ENCODE measurements at places on chromosomes 7 and 10.

- no peak for DNase-seq
- no peaks in the 10 kb centered on the region for H3K4me1 ChIP-seq
- no peak overlapping the region for H3K4me3 ChIP-seq
These were observed 522.7 kb upstream of the FZD8 start for GRCh38 chr10:36164556-36165504.

- H3K4me1 ChIP-seq = no peaks in the 10 kb centered on the region
- H3K27me3 ChIP-seq = no peaks in the 10 kb centered on the region
- H3K27ac ChIP-seq = no peak overlapping the region
- no peaks in the 10 kb centered on the region for H3K36me3 ChIP-seq
These were observed 1.7 kb downstream of the FOXP2 start for GRCh38 chr7:114416129-114416990.

DNA sequence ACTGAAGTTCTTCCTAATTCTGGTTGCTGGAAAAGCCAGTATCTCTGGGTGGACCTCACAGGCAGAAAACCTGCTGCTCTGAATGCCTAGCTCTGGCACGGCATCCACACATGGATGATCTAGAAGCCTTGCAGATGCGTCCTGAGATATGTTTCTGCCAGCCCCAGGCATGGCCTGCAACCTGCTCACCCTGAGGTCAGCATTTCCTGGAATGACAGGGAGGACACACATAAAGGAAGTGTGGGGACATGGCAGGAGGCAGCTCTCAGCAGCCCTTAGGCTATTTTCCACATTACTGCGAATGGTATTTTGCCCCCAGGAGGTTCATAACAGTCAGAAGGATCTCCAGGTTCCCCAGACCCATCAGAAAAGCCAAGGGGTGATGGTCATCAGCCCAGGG lies 23.2 kb downstream of the PLXNA4 start:
- H3K27me3 ChIP-seq = no peaks in the 10 kb centered on the region
- H3K27ac ChIP-seq = no peak overlapping the region
- no peaks in the 10 kb centered on the region for H3K4me1 ChIP-seq
- H3K4me3 ChIP-seq = no peak overlapping the region
- H3K36me3 ChIP-seq = no peaks in the 10 kb centered on the region
- no peak for DNase-seq

DNA sequence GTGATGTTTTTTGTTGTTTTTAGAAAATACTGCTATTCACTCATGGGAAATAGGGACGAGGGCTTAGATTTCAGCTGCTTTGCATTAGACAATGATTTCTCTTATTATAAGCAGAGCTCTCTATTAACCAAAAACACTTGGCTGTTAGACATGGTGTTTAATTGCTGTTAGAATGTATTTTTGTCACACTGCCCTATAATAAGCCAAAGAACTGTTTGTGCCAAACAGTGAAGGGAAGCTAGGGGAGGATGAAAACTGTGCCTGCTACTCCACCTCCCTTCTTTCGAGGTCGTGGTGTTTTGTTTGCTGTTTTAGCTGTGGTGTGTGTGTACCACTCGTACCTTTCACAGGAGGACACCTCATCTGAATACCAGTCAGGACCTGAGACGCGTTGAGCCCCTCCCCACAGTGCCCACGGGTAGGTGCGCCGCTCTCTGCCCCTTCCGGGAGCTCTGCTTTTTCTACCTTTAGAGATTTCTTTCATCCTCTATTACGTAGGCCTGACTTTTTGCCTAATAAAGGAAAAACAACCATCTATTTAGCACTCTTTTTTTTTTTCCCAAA lies 57.9 kb downstream of the CUX1 start:
- DNase-seq = no peak
- H3K27ac ChIP-seq = no peak overlapping the region
- peaks cover 15% of the 10 kb centered on the region for H3K36me3 ChIP-seq
- H3K4me3 ChIP-seq = no peak overlapping the region
- H3K4me1 ChIP-seq = peaks cover 12% of the 10 kb centered on the region
- no peaks in the 10 kb centered on the region for H3K27me3 ChIP-seq

DNA sequence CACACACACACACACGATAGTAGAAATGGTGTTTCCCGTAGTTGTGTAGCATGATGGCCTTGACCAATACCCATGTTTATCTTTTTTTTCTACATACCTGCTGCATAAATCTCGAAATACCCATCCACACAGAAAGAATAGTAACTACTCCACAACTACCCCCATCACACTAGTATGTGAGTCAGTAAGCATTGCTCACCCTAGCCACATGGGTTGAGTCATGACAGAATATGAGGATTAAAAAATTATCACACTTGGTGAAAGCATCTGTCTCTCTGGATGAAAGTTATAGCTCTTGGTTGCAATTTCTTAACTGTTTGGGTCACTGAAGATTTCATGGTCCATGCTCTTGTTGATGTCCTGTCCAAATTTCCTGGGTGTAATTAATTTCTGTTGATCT lies 103.4 kb upstream of the MDFIC start:
- DNase-seq = no peak
- no peak overlapping the region for H3K27ac ChIP-seq
- H3K4me1 ChIP-seq = no peaks in the 10 kb centered on the region

- no peak overlapping the region for H3K27ac ChIP-seq
- H3K4me3 ChIP-seq = no peak overlapping the region
- no peaks in the 10 kb centered on the region for H3K27me3 ChIP-seq
- no peaks in the 10 kb centered on the region for H3K4me1 ChIP-seq
- no peak for DNase-seq
These were observed 47.4 kb downstream of the PPP1R17 start for GRCh38 chr7:31734456-31734855.

DNA sequence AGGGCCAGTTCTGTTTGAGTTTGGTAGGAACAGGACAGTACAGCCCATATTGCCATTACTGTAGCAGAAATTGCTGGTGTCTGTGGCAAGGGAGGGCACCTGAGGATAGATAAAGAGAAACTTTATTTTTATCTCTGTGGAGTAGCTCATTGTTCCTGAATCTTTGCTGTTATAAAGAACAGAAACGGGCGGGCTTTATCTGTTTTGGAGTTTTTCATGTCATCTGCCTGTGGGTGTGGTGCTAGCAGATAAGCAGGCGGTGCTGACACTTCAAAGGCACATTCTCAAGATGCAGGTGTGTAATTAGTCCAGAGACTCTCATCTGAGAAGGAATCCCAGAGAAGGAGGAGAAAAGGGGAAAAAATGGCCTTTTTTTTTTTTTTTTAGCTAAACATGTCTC lies 11.5 kb downstream of the ZNF273 start:
- H3K36me3 ChIP-seq = peaks cover 17% of the 10 kb centered on the region
- H3K27ac ChIP-seq = no peak overlapping the region
- no peaks in the 10 kb centered on the region for H3K4me1 ChIP-seq
- no peak for DNase-seq
- H3K4me3 ChIP-seq = no peak overlapping the region
- H3K27me3 ChIP-seq = no peaks in the 10 kb centered on the region

DNA sequence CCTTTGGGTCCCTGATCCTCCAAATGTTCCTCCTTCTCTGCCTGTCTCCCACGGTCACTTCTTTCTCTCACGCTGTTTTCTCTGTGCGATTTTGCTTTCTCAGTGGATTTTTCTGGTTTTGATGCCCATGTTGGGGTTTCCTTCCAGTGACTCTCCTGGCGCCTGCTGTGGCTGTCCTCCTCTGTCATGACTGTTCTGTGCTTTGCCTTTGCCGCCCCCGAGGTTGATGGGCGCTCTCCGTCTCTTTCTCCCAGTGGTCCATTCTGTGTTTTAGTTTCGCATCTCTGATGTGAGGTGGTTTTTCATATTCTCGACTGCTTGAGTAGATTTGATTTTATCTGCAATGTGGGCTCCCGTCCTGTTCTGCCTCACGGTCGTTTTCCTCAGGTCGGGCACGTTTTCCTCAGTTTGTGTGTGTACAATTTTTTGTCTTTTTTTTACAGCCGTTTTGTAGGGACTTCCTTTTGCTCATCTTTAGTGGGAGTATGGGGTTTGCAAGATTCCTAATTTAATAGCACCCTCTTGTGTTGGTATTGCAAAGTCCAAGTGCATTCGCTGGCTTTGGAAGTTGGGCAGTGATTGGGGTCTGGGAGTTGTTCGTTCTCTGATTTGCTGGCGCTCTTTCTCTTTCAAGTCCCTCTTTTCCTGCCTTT lies 100.0 kb downstream of the INPP5A start:
- DNase-seq = peak; percentile 57
- peaks cover 4% of the 10 kb centered on the region for H3K4me1 ChIP-seq
- no peak overlapping the region for H3K4me3 ChIP-seq
- no peak overlapping the region for H3K27ac ChIP-seq
- no peaks in the 10 kb centered on the region for H3K27me3 ChIP-seq

GRCh38 chr10:49090696-49091380 lies 24.5 kb downstream of the VSTM4 start:
- no peaks in the 10 kb centered on the region for H3K36me3 ChIP-seq
- no peaks in the 10 kb centered on the region for H3K27me3 ChIP-seq
- H3K4me3 ChIP-seq = no peak overlapping the region
- no peak for DNase-seq
- H3K4me1 ChIP-seq = no peaks in the 10 kb centered on the region

DNA sequence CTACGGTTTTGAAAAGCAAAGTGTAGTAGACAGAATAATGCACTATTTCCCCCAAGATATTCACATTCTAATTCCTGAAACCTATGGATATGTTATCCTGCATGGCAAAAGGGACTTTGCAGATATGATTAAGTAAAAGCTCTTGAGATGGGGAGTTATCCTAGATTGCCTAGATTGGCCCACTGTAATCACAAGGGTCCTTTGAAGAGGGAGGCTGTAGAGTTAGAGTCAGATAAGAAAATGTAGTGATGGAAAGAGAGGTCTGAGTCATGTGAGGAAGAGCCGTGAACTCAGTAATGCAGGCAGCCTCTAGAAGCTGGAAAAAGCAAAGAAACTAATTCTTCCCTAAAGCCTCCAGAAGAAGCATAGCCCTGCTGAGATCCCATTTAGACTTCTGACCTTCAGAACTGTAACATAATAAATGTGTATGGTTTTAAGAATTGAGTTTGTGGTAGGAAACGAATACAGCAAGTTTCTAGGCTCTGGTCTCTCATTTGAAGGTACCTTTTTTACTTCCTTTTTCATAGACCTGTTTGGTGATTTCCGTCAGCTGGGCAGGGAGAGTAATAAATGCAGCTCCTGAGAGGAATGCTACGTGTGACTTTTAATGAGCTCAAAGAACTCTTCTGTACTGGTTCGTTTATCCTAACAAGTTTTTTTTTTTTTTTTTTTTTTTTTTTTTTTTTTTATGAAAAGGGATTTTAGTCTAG lies 41.9 kb upstream of the NXPH1 start:
- DNase-seq = no peak
- H3K27me3 ChIP-seq = no peaks in the 10 kb centered on the region
- no peak overlapping the region for H3K4me3 ChIP-seq
- no peaks in the 10 kb centered on the region for H3K36me3 ChIP-seq

GRCh38 chr10:108812296-108812695 lies 1111.0 kb downstream of the XPNPEP1 start:
- H3K4me3 ChIP-seq = no peak overlapping the region
- H3K27ac ChIP-seq = no peak overlapping the region

DNA sequence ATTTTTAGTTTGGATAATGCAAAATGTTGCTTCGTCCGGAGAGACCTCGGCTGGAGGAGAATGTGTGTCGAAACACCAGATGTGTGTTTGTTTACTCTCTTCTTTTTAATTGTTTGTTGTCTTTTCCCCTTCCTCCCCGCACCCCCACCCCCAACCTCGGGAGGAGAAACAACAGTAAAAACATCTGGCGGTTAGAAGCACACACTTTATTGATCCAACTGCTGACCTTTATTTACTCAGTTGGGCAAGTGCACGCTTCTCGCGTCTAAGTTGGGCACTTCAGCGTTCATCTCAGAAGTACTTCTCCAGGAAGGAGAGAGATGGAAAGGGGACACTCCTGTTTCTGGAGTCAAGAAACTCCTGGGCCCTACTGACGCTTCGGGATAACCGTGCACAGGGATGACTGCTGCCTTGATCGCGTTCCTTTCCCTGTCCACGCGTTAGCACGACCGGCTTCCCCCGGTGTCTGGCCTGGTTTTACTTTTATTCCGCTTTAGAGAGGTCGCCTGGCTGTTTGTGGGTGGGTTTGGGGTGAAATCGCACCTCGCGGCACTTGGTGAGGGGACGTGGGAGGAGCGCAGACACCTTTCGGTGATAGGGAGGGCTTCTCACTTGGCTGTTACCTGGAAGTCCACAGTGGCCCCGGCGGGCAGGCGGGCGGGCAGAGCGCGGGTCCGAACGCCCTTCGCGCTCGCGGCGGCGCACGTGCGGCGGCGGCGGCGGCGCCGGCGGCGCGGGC lies 168.3 kb upstream of the PPP1R3A start:
- DNase-seq = peak; percentile 6
- peaks cover 48% of the 10 kb centered on the region for H3K4me1 ChIP-seq
- H3K36me3 ChIP-seq = no peaks in the 10 kb centered on the region
- H3K4me3 ChIP-seq = peak overlapping the region; percentile 78

- no peak overlapping the region for H3K4me3 ChIP-seq
- no peaks in the 10 kb centered on the region for H3K27me3 ChIP-seq
- peaks cover 31% of the 10 kb centered on the region for H3K36me3 ChIP-seq
- H3K27ac ChIP-seq = no peak overlapping the region
These were observed 154.7 kb upstream of the KAT6B start for GRCh38 chr10:74671716-74672115.

Measured in CD14-positive monocyte (primary cell).